Stimulated activated CD4-positive, alpha-beta T cell treated with anti-CD3 and anti-CD28 coated beads, Interleukin-1b, Interleukin-23, amount 100 ng/mL, for 1 hour (primary cell): ENCODE measurements at places on chromosomes 7 and 10.
A peak's percentile ranks its signal among the peaks of the same experiment; 100 is the strongest.

DNA sequence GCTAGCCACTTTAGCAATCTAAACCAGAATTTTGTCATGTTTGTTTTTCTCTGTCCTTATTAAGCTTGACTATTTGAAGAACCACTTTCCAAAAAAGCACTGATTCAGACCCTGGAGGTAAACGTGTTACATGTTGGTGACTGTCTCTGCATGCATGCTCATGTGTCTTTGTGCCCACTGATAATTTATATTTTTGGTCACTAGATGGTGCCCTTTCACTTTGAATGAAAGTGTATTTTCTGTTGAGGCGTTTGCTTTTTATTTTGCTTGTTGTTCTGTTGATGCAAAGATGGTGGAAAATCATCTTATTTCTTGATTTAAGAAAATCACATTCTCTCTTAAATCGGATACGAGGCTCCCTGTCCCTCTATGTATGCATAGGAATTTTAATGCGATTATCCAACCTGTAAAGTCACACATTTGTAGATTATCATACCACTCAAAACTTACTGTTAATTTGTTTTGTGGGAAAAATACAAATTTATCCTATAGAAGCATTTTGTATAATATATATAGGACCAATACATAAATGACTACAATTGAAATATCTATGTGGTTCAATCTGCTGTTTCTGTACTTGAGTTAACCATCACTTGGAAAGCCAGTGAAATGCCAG is 269.3 kb downstream of the BICC1 start:
- no peak for DNase-seq

- DNase-seq: no peak
Measured at GRCh38 chr10:88536437-88536836, 46.7 kb downstream of the RNLS start.

GRCh38 chr10:81576336-81576735 is 298.7 kb upstream of the NRG3 start:
- no peak for DNase-seq

GRCh38 chr7:69166979-69167516 is 431.2 kb upstream of the AUTS2 start:
- no peak for DNase-seq

DNA sequence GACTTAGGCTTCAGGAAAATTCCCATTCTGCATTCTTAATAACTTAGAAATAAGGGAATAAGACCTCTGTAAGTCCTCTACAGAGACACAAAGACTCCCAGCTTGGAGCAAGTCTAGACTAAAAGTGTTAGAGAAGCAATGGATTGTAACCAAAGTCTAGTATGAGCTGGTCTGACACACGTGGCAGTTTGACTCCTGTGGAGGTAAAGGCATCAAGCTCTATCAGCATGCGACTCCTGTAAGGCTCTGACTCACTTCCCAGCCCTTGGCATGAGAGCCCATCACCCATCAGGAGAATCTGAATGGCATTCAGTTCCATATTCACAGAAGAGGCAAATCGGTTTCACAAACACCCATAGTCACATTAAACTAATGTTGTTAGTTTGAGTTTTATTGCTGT is 4.4 kb upstream of the VSTM4 start:
- no peak for DNase-seq

DNA sequence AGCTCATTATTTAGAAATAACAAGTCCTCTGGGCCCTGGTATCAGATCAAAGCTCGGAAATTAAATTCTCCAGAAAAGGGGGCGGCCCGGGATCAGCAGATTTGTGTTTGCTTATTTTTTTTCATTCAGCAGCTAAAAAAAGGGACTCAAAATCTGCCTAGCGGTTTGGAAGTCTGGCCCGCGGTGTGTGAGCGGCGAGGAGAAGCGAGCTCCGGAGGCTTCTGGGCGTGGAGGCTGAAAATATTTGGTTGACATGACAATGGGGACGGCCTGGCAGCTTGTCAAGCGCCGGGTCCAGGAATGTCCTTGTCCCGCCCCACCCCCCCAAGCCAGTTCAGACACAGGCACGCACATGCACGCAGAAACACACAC is 43.4 kb downstream of the FOXL3 start:
- no peak for DNase-seq

GRCh38 chr10:132141526-132142395 is 45.0 kb upstream of the DPYSL4 start:
- no peak for DNase-seq

DNA sequence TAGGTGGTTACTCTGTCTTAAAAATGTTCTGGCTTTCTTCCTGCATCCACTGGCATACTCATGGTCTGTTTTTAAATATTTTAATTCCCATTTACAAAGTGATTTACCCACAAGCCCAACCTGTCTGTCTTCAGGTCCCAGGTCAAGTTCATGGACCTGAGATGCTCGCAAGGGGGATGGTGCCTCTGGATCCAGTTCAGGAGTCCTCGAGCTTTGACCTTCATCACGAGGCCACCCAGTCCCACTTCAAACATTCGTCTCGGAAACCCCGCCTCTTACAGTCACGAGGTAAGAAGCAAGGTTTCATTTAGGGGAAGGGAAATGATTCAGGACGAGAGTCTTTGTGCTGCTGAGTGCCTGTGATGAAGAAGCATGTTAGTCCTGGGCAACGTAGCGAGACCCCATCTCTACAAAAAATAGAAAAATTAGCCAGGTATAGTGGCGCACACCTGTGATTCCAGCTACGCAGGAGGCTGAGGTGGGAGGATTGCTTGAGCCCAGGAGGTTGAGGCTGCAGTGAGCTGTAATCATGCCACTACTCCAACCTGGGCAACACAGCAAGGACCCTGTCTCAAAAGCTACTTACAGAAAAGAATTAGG is 8.7 kb downstream of the ZKSCAN1 start:
- DNase-seq: no peak

DNA sequence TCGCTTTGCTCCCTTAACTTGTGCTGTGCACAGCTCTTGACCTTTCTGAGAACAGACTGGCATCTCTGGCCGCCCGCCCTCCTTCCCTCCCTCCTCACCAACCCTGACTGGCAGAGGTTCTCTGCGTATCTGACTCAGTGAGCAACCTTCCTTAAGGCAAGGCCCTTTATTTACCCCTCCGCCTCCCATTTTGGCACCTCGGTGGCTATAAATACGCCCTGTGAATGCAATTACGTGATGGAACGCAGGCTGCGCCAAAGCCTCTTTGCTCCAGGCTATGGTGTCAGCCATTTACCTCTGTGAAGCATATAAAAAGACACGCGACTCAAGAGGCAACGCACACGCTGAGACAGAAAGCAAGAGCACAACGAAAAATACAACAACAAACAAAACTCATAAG is 764.3 kb downstream of the SUGCT start:
- no peak for DNase-seq

DNA sequence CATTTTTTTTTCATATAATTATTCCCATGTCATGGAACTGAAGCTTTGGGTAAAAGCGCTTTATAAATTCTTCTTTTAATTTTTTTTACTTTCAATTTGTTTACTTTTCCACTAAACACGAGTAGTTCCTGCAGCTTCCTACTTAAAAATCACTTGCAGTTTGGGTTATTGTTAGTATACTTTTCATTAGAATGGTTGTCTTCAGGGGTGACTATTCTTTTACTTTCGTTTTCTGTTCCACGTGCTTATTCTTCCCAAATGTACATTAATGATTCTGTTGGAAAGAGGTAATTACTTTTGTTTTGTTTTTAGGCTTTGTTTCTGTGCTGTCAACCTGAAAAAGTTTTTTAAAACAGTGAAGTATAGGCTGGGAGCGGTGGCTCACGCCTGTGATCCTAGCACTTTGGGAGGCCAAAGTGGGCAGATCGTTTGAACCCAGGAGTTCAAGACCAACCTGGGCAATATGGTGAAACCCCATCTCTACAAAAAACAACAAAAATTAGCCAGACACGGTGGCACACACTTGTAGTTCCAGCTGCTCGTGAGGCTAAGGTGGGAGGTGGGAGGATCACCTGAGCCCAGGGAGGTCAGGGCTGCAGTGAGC is 5.2 kb upstream of the CFAP69 start:
- no peak for DNase-seq

GRCh38 chr10:88120599-88121333 is 257.3 kb downstream of the PTEN start:
- no peak for DNase-seq

- no peak for DNase-seq
Measured at GRCh38 chr7:81957517-81957916, 187.7 kb upstream of the HGF start.

- DNase-seq: no peak
Measured at GRCh38 chr10:6145166-6145987, 56.5 kb downstream of the RBM17 start.

DNA sequence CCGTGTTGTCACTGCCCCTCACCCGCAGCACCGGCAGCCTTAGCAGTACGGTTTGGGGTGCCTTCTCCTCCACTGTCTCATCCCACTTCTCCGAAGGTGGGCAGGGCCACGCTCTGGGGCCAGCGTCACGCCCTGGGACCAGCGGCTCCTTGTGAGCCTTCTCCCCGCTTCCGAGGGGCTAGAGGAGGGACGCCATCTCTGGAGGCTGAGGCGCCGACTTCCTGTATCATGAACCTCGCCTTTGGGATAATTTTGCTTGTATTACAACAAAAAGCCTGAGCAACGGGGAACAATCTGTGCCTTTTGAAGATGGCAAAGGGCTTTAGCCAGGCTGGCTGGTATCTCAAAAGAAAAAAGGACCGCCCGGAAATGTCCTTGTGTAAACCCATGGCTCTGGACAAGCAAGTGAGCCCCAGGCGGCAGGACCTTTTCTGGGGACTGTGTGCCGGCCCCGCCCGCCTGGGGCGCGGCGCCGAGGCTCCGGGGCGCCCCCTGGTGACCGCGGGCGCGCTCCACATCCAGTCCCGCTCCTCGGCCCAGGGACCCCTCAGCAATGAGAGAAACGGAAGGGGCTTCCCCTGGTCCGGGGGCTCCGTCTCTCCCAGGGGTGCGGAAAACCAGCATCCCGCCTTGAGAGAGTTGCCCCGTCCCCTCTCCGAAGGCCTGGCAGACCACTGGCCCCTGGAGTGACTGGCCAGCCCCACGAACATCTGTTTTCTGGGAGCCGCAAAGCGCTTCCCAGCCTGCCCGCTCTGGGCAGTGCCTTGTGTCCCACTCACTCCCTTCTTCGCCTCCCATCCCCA is 3.8 kb downstream of the DEPP1 start:
- DNase-seq: peak; percentile 46
